ENCODE measurements at places on chromosomes 16 and 17.

GRCh38 chr16:67199011-67199807 lies at the start of gene ELMO3:
ELMO3 (plus strand) TSS chr16:67199131; CDS start chr16:67199327, 196 bp downstream.
- no peak for DNase-seq

DNA sequence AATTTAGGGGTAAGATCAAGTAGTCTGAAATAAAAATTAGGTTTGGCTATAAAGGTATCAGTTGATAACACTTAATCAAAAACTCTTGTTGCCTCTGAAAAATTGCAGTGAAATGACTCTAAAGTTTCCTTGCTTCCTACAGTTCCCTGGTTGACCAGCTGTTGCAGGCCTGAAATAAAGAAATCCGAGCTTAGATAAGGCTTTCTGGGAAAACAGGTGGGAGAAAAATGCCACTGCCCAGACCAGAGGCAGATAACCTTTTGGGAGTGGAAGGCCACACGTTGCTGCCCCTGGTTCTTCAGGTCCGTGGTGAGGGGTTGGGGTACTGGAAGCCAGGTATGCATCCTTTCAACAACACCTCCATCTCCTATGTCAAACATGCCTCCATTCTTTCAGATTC lies 111.3 kb downstream of the HS3ST3A1 start:
- no peak for DNase-seq

DNA sequence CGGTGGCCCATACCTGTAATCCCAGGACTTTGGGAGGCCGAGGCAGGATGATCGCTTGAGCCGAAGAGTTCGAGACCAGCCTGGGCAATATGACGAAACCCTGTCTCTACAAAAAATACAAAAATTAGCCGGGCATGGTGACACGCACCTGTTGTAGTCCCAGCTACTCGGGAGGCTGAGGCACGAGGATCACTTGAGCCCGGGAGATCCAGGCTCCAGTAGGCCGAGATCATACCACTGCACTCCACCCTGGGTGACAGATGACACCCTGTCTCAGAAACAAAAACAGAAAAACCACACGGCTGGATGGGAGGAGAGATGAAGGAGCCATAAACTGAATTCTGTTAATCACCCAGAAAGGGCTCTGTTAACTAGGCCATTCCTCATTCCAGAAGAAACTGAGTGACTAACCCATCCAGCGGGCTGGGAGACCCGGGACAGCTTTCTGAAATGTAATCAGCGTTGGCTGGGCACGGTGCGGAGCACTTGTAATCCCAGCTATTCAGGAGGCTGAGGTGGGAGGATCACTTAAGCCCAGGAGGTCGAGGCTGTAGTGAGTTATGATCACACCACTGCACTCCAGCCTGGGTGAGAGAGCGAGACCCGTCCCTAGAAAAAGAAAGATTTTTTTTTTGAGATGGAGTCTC lies 641 bp upstream of the NT5C3B start:
- DNase-seq: no peak

DNA sequence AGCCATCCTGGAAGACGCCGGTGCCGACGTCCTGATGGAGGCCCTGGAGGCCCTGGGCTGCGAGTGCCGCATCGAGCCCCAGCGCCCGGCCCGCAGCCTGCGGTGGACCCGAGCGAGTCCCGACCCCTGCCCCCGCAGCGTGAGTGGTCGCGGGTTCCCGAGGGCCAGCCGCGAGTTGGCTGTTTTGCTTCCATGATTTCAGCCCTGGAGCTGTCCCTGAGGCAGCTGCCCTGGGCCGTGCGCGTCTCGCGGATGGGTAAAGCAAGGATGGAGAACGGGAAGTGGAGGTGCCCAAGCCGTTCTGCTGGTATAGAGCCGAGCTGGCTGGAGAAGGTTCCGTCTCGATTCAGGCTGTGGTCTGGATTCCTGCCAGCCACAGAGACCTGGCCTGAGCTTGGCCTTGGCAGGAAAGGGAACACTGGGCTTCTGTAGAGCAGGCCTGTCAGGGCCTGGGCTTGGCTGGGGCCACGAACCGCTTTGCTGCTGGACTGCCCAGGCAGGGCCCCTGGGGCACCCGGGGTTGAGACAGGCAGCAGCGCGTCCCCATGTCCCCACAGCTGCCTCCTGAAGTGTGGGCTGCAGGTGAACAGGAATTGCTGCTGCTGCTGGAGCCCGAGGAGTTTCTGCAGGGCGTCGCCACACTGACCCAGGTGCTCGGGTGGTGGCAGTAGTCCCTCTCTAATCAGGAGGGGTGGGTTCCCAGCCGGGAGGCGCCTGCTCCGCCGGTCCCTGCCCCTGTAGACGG lies 941 bp upstream of the MRPS34 start:
- no peak for DNase-seq

- DNase-seq: no peak
These were observed 441.7 kb downstream of the CDH11 start for GRCh38 chr16:64679976-64680690.

DNA sequence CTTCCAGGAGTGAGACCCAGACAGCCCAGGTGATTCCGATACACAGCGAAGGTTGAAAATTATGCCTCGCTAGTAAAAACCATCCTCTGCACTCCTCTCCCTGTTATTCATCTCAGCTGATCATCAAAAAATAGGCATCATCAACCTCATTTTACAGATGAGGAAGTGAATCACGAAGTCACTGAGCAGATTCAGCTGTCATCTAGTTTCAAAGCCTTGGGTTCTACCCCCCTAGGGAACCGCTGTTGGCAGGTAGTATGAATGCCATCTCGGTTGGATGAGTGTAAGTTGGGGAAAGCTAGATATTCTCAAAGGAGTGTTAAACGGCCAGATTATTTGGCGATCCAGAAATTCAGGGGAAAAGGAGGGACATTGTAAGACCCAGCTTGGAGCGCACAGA lies 2.0 kb downstream of the CRYM start:
- DNase-seq: no peak

DNA sequence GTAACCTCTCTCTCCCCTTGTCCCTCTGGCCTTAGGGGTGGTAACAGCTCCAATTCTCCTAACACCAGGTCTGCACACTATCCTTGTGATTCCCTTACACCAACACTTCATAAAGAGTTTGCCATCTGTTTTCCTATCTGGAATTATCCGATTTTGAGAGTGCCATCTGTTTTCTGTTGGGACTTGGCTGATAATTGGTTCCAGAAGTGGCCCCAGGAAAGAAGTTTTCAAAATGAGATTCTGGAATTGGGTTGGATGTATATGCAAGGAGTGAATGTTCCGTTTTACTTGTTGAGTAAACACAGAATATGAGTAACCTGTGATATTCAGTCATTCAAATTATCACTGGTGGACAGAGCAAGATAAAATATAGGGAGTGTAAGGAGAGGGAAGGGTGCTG lies 134.1 kb upstream of the HS3ST3A1 start:
- no peak for DNase-seq

DNA sequence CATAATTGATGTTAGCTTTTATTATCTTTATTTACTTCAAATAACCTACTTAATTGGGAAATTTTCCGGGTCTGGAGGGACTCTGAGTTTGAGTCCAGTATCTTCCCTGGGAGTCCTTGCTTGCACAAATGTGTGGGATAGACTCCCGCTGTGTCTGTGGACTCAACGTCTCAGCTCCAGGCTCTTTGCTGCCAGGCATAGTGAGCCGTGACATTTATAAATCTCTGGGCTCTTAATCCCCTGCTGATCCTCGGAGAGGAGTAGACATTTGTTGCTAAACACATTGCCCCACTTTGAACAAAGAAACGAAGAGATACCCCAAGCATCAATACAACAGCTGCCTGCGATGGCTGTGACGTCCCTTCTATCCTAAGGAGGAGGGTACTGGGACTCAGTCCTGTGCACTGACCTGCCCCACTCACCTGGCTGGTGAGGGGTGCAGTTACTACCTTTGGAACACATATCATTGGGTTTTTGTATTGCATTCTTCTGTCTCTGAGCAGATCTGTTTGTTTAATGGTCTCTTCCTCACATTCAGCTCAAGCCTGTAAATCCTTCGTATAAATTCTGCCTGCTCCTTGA lies 316.9 kb downstream of the HAPSTR1 start:
- no peak for DNase-seq

- no peak for DNase-seq
These were observed 18.3 kb upstream of the KIF2B start for GRCh38 chr17:53804437-53804836.

GRCh38 chr17:52732841-52733240 lies 574.3 kb upstream of the CA10 start:
- DNase-seq: no peak

GRCh38 chr17:27533874-27534815 lies 77.9 kb downstream of the KSR1 start:
- no peak for DNase-seq

GRCh38 chr17:58421711-58422110 lies 4.4 kb upstream of the RNF43 start:
- no peak for DNase-seq

GRCh38 chr16:82990155-82990554 lies 363.4 kb downstream of the CDH13 start:
- no peak for DNase-seq

- no peak for DNase-seq
These were observed at the start of gene SALL1 for GRCh38 chr16:51150888-51151320. SALL1 (minus strand) TSS chr16:51151270; CDS start chr16:51151241, 29 bp downstream.

- DNase-seq: no peak
These were observed 42.1 kb downstream of the CYB5B start for GRCh38 chr16:69466547-69466946.

- DNase-seq: no peak
These were observed 711.6 kb downstream of the CDH11 start for GRCh38 chr16:64410306-64410705.

DNA sequence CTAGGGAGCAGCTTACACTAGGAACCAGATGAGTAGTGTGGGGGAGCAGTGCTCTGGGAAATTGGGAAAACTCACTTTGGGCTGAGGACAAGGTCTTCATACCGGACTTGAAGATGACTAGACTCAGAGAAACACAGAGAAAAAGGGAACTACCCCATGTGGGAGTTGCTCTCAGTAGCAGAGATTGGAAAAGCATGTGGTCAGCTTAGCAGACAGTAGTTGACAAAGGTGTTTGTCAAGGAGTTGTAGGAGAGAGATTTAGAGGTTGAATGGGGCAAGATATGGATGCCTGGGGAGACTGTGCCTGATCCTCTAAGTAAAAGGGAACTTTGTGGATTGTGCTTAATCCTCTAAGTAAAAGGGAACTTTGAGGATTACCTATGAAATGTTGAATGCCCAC lies 194.5 kb upstream of the COX10 start:
- DNase-seq: no peak

GRCh38 chr16:87571868-87572244 lies 30.5 kb upstream of the JPH3 start:
- DNase-seq: no peak

DNA sequence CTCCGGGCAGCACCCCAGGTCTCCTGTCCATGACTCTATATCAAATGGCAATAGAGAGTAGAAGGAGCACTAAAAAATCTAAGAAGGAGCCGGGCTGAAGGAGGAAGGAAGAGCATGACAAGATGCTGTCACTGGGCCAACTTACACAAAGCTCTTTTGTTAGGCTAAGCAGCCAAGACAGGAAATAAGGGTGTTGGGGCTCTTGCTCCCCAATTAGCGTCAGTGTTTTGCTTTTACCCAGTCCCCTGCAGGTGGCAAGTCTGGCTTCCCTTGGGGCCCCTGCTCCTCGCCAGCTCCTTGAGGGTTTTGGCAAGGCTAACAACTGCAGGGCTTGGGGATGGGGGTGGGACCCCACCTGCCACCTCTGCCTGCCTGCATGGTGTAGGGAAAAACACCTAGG lies 120.5 kb downstream of the CCT6B start:
- no peak for DNase-seq

GRCh38 chr16:68387301-68387700 lies 61.0 kb downstream of the SMPD3 start:
- no peak for DNase-seq

DNA sequence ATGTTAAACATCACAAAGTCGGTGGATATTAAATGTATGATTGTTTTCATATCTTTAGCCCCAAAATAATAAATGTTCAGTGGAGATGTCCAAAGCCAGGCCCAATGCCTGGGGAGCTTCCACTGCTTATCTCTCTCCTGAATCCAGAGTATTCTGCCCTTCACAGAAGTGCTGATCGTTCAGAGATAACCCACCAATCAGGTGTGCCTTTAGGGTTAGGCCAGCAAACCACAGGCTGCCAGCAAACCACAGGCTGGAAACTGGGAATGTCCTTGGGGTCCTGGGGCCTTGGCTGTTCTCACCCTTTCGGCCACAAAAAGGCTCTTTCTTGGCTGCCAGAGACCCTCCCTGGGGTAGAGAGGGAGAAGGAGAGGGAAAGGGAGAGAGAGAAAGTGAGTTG lies 33.9 kb downstream of the NXN start:
- DNase-seq: no peak

DNA sequence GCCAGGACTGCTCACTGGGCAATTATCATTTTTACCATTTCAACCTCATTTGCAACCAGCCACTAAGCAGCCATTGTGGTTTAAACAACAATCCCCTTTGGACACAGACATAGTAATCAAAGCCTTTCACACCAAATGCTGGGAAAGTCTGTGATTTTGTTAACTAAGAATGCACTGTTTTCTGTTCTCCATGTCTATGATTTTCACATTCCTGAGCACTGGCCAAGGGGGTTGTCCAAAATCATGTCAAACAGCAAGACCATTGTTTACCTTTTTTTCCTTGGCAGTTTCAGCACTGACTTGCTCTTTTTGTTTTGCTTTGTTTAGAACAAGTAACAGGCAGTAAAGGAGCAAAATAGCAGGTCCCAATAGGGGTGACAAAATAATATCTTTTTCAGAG lies 106.3 kb upstream of the SIAH1 start:
- no peak for DNase-seq

- no peak for DNase-seq
These were observed 10.6 kb downstream of the ICAM2 start for GRCh38 chr17:64009571-64010402.

DNA sequence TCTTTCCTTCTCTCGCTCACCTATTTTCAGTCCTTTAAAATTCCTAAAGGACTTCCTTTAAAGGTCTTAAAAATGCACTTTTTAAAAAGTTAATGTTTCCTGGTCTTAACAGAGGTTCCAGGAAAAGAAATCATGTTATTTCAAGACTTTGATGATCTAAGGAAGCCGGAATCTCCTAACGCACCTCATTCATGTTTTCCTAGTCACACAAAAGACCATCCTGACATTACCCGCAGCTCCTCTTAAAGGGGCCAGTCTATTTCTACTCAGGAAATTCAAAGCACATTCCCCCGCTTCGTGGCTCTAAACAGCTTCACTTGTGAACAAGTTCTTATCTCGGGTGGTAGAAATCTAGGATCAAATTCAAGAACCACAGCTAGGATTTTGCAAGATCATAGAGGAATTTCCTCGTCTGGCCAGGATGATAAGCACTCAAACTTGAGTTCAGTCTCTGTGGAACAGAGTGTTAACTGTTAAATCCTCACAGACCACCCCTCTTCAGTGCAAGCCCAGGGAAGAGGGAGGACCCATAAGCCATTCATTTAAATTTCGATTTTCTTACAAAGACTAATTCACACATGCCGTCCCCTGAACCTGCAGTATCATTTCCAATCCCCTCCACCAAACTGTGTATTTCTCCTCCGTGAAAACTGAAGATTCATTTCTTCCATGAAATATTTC lies 137.1 kb upstream of the AXIN2 start:
- no peak for DNase-seq

GRCh38 chr16:71915350-71915749 lies 20.0 kb downstream of the IST1 start:
- no peak for DNase-seq
